ENCODE measurements at places on chromosomes 13 and 19. TPM values are rescaled to one million over a fixed set of nuclear protein-coding genes. Genes with fewer than 3 reads are reported as not detected.

Gene PEAK3
- total RNA-seq: not detected

Gene ADAMTSL5
- total RNA-seq: 4.7 TPM

DNA sequence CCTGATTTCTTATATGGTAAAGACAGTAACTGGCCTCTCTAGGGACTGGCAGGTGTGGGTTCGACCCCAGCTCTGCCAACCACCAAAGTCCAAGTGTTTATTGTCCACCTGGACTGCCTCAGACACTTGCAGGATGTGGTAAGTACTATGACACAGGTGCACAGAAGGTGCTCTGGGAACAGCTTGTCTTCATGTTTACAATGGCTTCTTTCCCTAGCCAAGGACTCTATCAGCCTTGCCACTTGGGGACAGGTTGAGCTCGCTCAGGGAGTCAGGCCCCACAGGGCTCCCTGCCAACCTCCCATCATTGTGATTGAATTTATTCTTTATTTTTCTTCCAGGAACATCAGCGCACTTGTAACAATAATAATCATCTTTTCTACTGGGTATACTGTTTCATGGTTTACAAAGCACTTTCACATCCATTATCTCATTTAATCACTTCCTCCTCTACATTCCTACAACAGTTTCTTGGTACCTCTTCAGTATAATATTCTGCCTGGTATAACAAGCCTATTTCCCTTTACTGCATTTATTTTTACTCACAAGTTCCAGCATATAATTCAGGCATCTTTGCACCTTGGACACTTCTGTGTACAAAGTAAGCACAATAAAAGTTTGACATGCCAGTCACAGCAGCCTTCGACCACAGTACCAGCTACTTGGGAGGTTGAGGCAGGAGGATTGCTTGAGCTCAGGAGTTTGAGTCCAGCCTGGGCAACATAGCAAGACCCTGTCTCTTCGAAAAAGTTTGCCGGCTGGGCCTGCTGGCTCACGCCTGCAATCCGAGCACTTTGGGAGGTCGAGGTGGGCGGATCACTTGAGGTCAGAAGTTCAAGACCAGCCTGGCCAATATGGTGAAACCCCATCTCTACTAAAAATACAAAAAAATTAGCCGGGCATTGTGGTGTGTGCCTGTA lies 24.2 kb upstream of the GATAD2A start:
- DNase-seq: no peak

GRCh38 chr19:45528744-45529419 lies 21.6 kb downstream of the VASP start:
- no peak for DNase-seq

GRCh38 chr13:89238496-89238895 lies 1567.3 kb downstream of the SLITRK5 start:
- DNase-seq: no peak

Gene PLIN4
- total RNA-seq: not detected

GRCh38 chr19:45598267-45599001 lies 3.6 kb downstream of the GPR4 start:
- no peak for DNase-seq

Gene APC2
- total RNA-seq: 5.5 TPM

- DNase-seq: no peak
Observed at GRCh38 chr13:25153736-25154135, 18.4 kb downstream of the AMER2 start.

DNA sequence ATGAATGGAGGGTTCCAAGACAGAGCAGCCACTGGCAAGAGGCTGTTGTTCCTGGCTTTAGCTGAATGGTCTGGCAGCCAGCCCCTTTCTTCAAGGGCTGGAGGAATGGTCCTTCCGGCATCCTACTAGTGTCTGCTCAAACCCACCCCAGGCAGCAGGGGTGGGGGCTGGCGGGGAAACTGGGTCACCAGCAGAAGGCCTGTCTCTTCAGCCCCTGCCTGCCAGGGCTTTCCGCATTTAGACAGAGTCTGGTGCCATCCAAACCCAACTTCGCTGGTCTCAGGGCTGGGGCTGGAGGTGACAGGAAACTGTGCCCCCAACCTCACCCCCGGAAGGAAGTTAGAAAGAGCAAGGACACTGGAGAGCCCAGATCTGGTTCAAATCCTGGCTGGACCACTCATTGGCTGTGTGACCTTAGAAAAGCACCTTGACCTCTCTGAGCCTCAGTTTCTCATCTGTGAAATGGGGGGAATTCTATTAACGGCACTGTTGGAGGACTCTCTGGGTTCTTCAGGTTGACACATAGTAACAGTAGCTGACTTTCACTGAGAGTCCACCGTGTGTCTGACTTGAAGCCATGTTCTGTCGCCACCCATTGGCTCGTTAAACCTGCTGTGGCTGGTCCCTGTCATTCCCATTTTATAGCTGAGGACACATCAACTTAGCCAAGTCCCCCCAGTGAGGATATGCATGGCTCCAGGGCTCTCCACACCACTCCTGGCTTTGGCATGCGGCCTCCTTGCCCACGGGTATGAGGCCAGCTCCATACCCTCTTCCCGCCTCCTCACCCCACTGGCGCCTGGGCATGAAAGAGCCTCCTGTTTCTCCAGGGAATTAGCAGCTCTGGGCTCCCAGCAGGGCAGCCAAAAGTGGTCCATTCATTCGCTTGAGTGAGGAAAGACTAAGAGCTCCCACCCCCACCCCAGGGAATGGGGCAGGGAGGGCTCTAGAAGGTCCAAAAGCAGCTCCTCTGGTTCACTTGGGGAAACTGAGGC lies 2.5 kb upstream of the NR2C2AP start:
- DNase-seq: no peak

GRCh38 chr19:10604460-10604980 lies 17.4 kb upstream of the AP1M2 start:
- DNase-seq: no peak

Gene PCDH20
- total RNA-seq: 0.14 TPM

DNA sequence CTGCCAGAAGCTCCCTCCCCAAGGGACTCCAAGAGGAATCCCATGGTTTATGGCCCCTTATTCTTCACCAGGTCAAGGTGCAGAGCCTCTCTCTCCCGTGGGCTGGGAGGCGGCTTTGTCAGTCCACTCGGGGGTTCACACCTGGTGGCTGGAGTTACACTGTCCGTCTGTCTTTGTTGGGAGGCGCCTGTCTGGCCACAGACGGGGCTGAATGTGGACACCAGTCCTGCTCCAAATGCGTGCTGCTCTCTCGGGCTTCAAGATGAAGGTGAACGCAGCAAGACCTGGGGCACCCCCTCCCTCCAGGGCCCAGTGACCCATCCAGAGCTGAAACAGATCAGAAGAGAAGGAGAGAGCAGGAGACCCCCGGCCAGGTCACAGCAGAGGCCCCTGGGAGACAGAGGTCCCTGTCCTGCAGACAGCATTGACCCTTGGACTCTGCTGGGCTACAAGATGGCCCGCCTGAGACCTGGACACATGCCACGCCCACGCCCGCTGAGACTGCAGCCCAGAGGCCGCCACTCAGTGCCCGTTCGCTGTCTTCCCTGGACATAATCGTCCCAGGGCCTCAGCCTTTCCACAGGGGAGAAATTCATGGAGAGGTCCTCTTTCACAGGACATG lies 29.9 kb upstream of the TUBGCP3 start:
- DNase-seq: no peak

Gene ACTMAP
- total RNA-seq: 9.6 TPM

GRCh38 chr19:16530540-16531379 lies 11.5 kb downstream of the CHERP start:
- no peak for DNase-seq

- DNase-seq: no peak
Observed at GRCh38 chr13:50991579-50992521, 82.3 kb downstream of the RNASEH2B start.

Gene HMGB1
- total RNA-seq: 177 TPM

- no peak for DNase-seq
Observed at GRCh38 chr19:1151917-1152587, 22.0 kb downstream of the SBNO2 start.

Gene CCL25
- total RNA-seq: not detected

Gene SIGLEC5
- total RNA-seq: not detected

Gene ZNF792
- total RNA-seq: 5.9 TPM

Gene WDR87
- total RNA-seq: not detected

DNA sequence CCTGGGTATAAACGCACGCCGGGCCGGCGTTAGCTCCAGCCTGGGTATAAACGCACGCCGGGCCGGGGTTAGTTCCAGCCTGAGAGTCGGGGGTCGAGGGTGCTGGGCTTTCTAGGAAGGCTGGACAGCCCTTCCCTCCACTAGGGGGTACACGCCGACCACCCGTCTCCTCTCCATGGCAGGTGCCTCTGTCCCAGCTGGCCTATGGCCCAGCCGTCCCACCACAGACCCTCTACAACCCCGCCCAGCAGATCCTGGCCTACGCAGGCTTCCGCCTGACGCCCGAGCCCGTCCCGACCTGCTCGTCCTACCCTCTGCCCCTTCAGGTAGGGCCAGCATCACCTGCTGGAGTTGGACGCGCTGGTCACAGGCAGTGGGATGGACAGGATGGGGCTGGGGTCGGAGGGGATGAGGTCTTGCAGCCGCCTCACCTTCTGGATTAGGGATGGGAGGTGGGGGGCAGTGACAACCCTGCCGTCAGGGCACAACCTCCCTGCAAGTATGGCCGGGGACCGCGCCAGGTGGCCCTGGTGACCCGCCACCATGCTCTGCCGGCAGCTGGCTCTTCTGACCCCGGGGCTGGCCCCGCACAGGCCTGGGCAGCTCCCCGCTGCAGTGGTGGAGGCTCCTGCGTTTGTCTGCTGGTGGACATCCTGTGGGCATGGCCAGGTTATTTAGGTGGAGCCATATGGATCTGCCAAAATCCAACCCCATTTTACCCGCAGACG lies 45.8 kb downstream of the TMEM255B start:
- no peak for DNase-seq

DNA sequence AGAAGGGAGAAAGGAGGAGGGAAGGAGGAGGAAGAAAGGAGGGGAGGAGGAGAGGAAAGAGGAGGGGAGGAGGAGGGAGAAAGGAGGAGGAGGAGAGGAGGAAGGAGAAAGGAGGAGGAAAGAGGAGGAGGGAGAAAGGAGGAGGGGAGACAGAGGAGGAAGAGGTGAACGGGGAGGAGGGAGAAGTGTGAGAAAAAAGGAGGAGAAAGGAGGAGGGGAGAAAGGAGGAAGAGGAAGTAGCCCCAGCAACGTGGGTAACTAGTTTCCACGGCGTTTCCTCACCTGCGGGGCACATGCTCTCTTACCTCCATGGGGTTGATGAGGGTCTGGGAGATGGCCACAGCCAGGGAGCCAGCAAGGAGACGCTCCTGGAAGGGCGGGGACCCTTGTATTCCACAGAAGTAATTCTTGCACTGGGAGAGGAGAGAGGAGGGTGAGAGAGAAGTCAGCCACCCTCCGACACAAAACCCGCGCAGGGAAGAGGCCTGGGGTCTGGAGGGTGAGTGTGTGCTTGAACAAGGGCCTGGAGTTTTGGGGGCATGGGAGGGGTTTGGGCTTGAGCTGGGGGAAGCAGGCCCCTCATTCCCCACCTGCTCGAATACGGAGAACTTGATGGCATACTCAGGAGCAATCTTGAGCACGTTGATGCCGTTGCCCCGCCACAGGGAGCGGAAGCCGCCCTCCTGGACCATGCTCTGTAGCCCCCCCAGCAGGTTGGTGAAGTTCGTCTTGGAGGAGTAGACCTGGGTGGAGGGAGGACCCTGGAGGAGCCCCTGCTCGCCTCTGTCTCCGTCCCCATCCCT lies 3.9 kb downstream of the SLC25A41 start:
- no peak for DNase-seq

GRCh38 chr19:14072535-14073260 lies at the start of gene MISP3:
TSS of gene MISP3 (plus strand) at chr19:14072786. CDS start at chr19:14073310, 524 bp downstream.
- peak; percentile 40 for DNase-seq

DNA sequence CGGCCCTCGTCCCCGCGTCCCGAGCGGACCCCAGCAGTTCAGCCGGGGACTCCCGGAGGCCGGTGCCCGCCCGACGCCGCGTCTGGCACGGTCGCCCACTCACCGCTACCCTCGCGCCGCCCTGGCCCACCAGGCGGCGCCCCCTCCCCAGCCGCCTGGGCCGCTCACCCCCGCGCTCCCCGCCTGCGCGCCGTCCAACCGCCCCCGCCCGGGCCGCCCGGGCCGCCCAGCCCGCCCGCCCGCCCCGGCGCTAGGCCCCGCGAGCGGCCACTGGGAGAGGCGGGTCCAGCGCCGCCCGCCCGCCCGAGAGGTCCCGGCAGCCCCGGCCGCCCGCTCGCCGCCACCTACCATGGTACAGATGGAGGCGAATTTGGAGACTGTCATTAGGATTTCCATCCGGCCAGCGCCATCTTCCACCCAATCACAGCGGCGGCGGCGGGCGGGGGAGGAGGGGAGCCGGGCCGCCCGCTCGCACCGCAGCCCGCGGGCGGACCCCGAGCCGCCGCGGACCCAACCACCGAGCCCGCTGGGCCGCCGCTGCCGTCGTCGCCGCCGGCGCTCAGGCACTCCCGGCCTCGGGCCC lies at the start of gene USP12:
Gene USP12, minus strand, starts transcription at position 568 of the 583 bp plus-strand sequence. Its CDS starts 172 bp downstream, at position 396.
- no peak for DNase-seq

DNA sequence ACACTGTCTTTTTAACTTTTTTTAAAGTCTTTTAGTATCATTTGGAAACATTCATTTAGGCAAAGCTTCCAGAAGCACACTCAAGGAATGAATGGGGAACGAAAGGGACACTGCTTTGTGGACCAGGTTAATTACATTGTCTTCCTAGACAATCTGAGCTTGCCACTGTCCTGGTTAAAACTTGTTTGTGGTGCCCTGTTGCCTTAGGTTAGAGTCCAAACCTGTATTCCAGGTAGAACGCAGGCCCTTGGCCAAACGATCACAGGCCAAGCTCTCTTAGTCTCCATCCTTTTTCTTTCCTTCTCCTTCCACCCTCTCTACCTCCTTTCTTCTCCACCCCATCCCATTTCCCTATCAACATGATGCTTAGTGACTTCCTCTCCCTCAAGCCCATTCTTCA lies 66.8 kb downstream of the ERCC5 start:
- no peak for DNase-seq

GRCh38 chr13:85284349-85284748 lies 514.9 kb downstream of the SLITRK6 start:
- no peak for DNase-seq

DNA sequence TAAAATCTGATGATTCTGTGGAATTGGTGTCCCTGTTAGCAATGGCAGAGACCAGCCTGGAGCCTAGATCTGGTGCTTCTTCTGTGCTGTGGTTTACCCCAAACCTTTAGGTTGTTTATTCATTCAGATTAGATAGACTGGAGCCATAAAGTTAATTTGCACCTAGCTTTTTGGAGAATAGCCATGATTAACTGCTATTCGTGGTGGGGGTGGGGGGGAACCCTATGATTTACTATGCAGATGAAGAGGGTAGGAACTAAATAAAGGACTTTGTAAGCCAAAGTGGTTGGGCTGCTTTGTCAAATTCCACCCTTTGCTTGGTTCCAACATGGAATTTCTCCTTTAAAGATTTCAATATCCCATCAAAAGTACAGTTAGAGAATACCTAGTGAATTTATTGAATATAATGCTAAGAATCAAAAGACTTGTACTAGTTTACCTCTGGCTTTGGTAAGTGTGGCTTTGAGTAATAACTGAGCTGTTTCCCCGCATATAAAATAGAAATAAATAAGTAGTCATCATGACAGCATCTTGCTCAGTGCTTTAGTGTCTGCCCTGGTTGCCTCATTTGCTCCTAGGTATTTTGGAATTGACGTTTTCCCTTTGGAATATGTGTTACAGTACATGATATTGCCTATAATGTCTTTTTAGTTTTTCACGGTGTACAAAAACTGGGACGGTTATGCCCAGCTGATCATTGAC lies 27.6 kb downstream of the SKA3 start:
- DNase-seq: no peak

GRCh38 chr19:29971648-29972047 lies 29.6 kb downstream of the URI1 start:
- DNase-seq: no peak

Gene CADM4
- 40.8 TPM for total RNA-seq
